ENCODE measurements at places on chromosomes 7 and 10. TPM values are rescaled to one million over a fixed set of nuclear protein-coding genes. Genes with fewer than 3 reads are reported as not detected.

- no peak for DNase-seq
Measured at GRCh38 chr10:123139521-123140163, 3.9 kb downstream of the HMX3 start.

Gene LDB3
- 0.31 TPM for total RNA-seq

GRCh38 chr7:31883761-31884164 lies 186.4 kb downstream of the PDE1C start:
- no peak for DNase-seq

DNA sequence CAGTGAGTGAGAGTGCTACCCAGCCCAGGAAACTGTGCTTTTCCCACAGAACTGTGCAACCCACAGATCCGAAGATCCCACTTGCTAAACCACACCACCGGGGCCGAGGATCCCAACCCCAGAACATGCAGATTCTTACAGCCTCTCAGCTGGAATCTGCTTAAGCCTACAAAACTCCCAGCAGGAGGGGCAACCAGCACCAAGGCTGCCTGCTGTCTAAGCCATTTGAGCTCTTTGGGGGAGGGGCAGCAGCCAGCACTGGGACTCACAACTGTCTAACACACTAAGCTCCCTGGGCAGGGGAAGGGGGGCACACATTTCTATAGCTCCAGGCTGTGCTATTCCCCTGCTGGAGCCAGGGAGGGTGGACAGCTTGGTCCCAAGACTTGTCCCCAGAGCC lies 529.9 kb downstream of the XPNPEP1 start:
- DNase-seq, result no peak

Gene LIPJ
- total RNA-seq, result not detected
